Prostate gland (tissue), 2 donors: ENCODE measurements at places on chromosomes 12 and 14. TPM values are rescaled to one million over a fixed set of nuclear protein-coding genes. Genes with fewer than 3 reads are reported as not detected.

GRCh38 chr12:81314903-81315531 is 237.1 kb downstream of the ACSS3 start:
- no peaks in the 10 kb centered on the region for H3K36me3 ChIP-seq
- no peak for DNase-seq
- no peaks in the 10 kb centered on the region for H3K27me3 ChIP-seq
- H3K4me3 ChIP-seq: no peak overlapping the region

DNA sequence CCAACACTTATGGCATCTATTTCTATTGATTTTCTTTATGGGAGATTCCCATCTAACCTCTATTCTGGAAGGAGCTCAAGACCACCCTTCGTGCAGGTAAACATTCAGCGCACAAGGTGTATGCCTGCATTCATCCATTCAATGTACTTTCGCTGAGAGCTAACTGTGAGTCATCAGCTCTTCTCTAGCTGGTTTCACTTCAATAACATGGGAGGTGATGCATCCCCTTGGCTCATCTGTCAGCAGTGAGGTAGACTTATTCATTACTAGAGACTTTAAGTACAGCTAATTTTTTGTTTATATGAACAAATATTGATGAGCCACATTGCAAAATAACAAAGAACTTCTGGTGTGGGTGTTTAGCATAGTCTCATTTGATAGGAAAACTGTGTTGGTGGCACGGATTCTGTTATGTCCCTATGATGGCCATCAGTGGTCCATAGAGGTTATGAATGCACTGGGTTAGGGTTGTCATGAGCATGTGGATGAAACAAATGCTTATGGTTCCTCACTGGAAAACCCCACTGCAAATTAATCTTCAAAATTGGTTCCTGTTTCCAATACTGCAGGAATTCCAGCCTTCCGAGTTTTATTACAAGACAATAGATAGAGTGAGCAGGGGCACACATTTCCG is 1151.0 kb downstream of the BCL11B start:
- H3K27me3 ChIP-seq: no peaks in the 10 kb centered on the region
- H3K4me1 ChIP-seq: no peaks in the 10 kb centered on the region
- no peak for DNase-seq
- no peak overlapping the region for H3K27ac ChIP-seq

GRCh38 chr12:108175310-108175709 is 46.2 kb downstream of the WSCD2 start:
- DNase-seq: no peak
- H3K27ac ChIP-seq: no peak overlapping the region
- H3K4me1 ChIP-seq: no peaks in the 10 kb centered on the region
- H3K4me3 ChIP-seq: no peak overlapping the region
- no peaks in the 10 kb centered on the region for H3K27me3 ChIP-seq
- H3K36me3 ChIP-seq: no peaks in the 10 kb centered on the region

GRCh38 chr12:31518680-31519227 is 72.2 kb downstream of the DENND5B start:
- no peaks in the 10 kb centered on the region for H3K36me3 ChIP-seq
- H3K4me1 ChIP-seq: no peaks in the 10 kb centered on the region
- DNase-seq: no peak
- no peak overlapping the region for H3K27ac ChIP-seq

DNA sequence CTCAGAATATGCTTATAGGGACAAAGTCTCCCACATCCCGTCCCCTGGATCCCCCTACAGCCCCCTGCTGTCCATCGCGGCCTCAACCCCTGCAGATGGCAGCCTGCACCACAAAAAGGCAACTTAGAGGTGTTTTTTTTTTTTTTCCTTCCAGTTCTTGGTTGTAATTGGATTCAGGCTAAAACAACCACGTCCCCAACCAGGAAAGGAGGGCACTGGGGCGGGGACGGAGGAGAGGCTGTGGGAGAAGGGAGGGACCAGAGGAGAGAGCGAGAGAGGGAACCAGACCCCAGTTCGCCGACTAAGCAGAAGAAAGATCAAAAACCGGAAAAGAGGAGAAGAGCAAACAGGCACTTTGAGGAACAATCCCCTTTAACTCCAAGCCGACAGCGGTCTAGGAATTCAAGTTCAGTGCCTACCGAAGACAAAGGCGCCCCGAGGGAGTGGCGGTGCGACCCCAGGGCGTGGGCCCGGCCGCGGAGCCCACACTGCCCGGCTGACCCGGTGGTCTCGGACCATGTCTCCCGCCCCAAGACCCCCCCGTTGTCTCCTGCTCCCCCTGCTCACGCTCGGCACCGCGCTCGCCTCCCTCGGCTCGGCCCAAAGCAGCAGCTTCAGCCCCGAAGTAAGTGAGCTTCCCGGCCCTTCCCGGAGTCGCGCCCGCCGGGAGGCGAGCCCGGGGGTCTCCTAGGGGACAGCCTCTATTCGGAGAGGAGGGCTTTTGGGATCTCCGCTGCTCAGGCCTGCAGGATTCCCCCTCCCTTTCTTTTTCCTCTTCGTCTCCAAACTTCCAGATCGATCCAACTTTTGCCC is at the start of gene MMP14:
TSS of gene MMP14 (plus strand) at position 285 of the 813 bp plus-strand sequence. CDS start at position 518, 233 bp downstream.
- H3K27me3 ChIP-seq: no peaks in the 10 kb centered on the region
- H3K27ac ChIP-seq: peak within 1 kb of the TSS; percentile 92
- H3K36me3 ChIP-seq: peaks cover 9% of the 10 kb centered on the region
- DNase-seq: peak; percentile 81
- H3K4me3 ChIP-seq: peak within 1 kb of the TSS; percentile 71
- no peaks in the 10 kb centered on the region for H3K4me1 ChIP-seq

The TAS2R20 gene
- 3.6 TPM for total RNA-seq

The NUAK1 gene
- total RNA-seq: 16.0 TPM

The SLC41A2 gene
- 18.7 TPM for total RNA-seq

DNA sequence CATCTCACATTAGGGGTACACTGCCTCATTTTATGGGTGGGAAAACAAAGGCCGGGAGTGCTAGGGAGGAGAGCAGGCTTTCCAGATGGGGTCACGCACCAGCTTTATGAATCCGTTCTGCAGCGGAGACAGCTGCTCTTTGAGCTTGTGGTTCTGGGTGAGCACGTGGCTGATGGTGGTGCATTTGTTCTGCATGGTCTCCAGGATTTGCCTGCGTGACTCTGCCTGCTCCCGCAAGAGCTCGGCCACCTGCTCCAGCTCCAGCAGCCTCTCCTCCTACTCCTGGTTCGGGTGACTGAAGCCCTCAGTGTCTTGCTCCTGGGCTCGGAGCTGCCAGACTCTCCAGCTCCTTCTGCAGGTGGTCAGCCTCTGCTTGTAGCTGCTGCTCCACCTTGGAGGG is 23.6 kb upstream of the BLTP3B start:
- DNase-seq: no peak
- no peak overlapping the region for H3K27ac ChIP-seq
- no peak overlapping the region for H3K4me3 ChIP-seq
- H3K36me3 ChIP-seq: no peaks in the 10 kb centered on the region

The MANSC1 gene
- total RNA-seq: 33.2 TPM

DNA sequence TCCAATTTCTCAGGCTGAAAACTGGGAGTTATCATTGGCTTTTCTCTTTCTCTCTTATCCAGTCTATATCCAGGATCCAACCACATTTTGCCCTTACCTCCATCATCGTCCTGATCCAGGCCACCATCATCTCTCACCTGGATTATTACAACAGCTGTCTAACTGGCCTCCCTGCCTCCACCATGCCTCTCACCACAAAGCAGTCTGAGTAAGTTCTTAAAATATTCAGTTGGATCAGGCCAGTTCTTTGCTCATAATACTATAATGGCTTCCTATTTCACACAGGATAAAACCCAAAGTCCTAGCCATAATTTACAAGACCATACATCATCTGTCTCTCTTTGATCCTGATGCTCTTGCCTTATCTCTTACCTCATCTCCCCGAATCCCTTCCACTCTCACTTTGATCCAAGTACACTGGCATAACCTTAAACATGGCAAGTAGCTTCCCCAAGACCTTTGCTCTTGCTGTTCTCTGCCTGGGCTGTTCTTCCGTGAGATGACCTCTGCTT is 133.4 kb upstream of the RAP1B start:
- H3K36me3 ChIP-seq: no peaks in the 10 kb centered on the region
- DNase-seq: no peak
- no peaks in the 10 kb centered on the region for H3K4me1 ChIP-seq
- H3K4me3 ChIP-seq: no peak overlapping the region
- H3K27ac ChIP-seq: no peak overlapping the region
- no peaks in the 10 kb centered on the region for H3K27me3 ChIP-seq

The SERPINA9 gene
- total RNA-seq: not detected

- H3K4me3 ChIP-seq: no peak overlapping the region
- no peak for DNase-seq
- H3K36me3 ChIP-seq: no peaks in the 10 kb centered on the region
- no peak overlapping the region for H3K27ac ChIP-seq
- H3K4me1 ChIP-seq: no peaks in the 10 kb centered on the region
- H3K27me3 ChIP-seq: no peaks in the 10 kb centered on the region
Observed at GRCh38 chr14:94897082-94897481, 127.2 kb upstream of the GSC start.

The CFAP251 gene
- 0.55 TPM for total RNA-seq

DNA sequence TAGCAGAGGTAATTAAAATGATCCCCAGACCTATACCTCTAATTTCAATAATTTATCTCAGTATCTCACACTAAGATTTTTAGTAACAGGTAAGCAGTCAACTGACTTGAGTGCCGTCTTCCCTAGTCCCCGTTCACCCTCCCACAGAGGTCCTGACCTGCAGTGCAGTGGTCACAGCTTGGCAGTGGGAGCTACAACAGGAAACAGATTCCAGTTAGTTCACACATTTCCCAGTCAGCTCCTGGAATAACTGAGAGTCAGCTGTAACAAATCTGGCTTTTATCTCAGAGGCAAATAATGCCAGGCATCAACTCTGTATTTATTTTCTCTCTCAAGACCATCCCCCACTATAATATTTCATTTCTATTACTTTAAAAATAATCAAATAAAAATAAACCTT is 308.2 kb downstream of the ATP23 start:
- no peak overlapping the region for H3K4me3 ChIP-seq
- no peaks in the 10 kb centered on the region for H3K4me1 ChIP-seq

The KRT71 gene
- total RNA-seq: not detected

The TEDC1 gene
- 7.5 TPM for total RNA-seq

GRCh38 chr12:7383157-7383556 is 60.8 kb downstream of the CD163L1 start:
- no peaks in the 10 kb centered on the region for H3K4me1 ChIP-seq
- no peak overlapping the region for H3K27ac ChIP-seq
- no peak for DNase-seq
- H3K27me3 ChIP-seq: no peaks in the 10 kb centered on the region
- no peaks in the 10 kb centered on the region for H3K36me3 ChIP-seq
- no peak overlapping the region for H3K4me3 ChIP-seq

DNA sequence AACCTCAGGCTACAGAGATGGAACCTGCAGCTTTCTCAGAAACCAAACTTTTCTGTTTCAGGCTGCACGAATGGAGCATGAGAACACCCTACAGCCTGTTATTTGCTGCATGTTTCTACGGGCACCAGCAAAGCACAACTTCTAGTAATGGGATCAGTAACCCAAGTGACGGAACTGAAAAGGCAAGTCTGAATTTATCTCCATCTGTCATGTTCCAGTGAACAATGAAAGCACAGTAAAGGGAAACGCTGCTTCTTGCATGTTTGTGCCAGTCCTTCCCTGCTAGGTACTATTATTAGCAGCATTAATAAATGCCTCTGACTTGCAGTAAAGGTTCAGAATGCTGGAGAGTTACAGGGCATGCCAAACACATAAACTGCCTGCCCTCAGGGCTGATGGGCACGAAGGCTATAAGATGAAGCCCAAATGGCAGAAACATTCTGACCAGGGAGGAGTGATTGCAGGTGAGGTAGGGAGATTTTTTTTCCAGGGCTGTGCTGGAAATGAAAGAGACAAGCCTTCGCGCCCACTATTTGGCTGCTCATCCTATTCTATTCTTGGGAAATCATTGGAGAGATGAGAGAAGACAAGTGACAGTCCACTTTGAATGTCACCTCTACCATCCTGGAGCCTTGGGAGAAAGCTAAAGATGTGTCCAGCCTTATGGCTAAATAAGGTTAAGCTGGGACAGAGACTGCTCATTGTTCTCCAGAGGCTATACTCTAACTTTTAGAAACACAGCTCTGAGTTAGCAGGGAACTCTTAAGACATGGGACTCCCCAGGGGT is 100.4 kb upstream of the PLXNC1 start:
- H3K4me3 ChIP-seq: no peak overlapping the region
- no peaks in the 10 kb centered on the region for H3K27me3 ChIP-seq
- H3K36me3 ChIP-seq: no peaks in the 10 kb centered on the region
- DNase-seq: peak; percentile 80
